ENCODE measurements at places on chromosomes 12 and 14.

- DNase-seq: no peak
These were observed 159.2 kb downstream of the TGFB3 start for GRCh38 chr14:75822522-75823141.

DNA sequence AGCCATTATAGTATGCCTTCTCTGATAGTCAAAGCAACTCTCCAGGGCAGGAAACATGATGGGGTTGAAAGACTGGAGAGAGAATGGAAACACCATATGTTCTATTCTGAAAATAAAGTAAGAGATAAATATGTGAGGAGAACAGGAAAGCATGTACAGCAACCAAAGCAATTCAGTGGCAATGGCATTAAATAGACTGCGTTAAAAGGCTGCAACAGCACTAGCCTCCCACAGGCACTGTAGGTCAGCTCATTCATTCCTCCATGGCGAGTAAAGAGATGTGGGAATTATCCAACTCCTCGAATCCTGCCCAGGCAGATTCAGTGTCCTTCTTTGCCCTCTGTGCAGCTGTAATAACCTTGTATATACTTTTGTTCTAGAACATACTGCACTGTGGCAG lies 43.8 kb downstream of the ANO6 start:
- no peak for DNase-seq

GRCh38 chr14:102927878-102928411 lies 5.5 kb downstream of the AMN start:
- DNase-seq: no peak

- DNase-seq: no peak
These were observed 772.5 kb upstream of the USP15 start for GRCh38 chr12:61487728-61488127.

DNA sequence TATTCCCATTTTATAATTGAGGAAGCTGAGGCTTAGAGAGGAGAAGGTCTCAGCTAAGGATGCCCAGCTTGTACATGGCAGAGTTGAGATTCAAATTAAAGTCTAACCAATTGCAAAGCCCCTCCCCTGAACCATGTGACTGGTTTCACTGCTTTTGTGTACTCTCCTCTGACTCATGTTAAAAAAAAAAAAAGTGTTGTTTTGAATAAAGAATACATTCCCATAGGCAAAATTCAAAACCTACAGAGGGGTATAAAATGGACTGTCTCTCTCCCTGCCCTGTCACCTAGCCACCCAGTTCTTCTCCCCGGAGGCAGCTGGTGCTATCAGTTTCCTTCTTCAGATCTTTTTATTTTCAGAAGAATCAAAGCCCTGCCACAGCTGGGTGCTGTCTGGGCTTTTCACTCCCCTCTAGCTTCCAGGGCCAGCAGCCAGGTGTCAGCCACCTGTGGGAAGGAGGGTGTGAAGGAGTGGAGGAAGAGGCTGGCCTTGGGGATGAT lies 5.4 kb downstream of the PSMD9 start:
- no peak for DNase-seq

- DNase-seq: no peak
These were observed 15.9 kb downstream of the KCTD10 start for GRCh38 chr12:109461049-109461845.

DNA sequence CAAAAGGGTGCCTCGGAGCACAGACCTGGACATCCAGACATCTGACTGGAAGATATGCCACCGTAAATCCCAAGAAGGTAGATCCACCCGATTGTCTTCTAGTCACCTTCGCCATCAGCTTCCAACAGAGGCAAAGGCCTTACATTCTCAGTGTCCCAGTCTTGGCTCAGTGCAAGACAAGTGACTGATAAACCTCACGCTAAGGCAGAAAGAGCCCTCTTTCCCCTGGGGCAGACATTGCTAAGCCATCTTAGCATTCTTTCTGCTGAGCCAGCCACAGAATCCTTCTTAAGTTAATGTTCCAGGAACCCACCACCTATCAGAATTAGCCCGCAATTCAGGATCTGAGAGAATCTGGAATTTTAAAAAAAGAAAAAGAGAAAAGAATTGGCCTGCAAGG lies 4.3 kb upstream of the PLEKHG6 start:
- DNase-seq: no peak

GRCh38 chr12:106629797-106630659 lies 47.2 kb downstream of the RFX4 start:
- DNase-seq: no peak

- DNase-seq: no peak
These were observed 31.3 kb upstream of the KICS2 start for GRCh38 chr12:64253356-64253755.

DNA sequence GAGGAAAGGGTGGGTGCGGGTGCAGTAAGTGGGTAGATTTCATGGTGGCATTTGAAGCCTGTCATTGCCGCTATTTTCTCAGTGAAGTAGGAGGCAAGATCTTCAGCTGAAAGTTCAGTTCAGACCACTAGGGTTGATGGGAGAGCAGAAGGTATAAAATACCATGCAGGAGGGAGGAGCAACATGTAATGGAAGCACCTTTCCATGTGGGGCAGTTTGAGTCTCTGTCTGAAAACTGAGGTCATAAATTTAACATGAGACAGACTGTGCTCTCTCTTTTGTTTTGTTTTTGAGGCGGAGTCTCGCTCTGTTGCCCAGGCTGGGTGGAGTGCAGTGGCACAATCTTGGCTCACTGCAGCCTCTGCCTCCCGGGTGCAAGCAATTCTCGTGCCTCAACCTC lies 22.7 kb downstream of the LRRC74A start:
- DNase-seq: no peak

GRCh38 chr14:77961847-77962580 lies 162.1 kb downstream of the ADCK1 start:
- DNase-seq: no peak

- DNase-seq: no peak
These were observed 51.2 kb upstream of the AEBP2 start for GRCh38 chr12:19388131-19388549.

GRCh38 chr14:55711175-55711811 lies 131.3 kb downstream of the KTN1 start:
- no peak for DNase-seq

All from stimulated activated CD8-positive, alpha-beta memory T cell treated with anti-CD3 and anti-CD28 coated beads, Interleukin-7, amount 100 ng/mL, for 48 hours (primary cell).